ENCODE measurements at places on chromosomes 6 and 20.

DNA sequence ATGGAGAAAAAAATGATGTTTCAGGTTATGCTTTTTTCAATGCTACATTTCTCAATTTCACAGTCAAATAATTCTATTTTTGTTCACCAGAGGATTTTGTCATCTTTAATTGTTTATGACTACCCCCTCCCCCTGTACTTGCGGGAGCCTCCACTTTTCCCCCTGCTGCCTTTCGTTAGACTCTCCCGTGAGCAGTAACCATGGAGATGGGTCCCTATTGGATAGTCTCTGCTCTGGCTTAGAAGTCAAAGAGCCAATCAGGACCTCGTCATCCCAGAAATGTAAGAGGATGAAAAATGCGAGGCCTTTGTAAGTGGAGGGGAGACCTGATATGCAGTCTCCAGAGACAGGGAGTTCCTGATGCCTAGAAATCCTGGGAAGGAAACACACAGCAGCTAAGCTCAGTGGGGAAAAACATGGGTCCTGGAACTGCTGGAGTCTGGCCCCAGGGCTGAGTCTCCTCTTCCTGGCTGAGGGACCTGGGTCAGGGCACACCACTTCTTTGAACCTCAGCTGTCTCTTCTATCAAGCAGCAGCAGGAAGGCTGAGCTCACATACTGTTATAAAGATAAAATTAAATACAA, 298.7 kb downstream of the TSHZ2 start:
- DNase-seq: no peak

- DNase-seq: no peak
Measured at GRCh38 chr6:101392586-101393230, 800 bp upstream of the GRIK2 start.

- no peak for DNase-seq
Measured at GRCh38 chr6:160002882-160003281, 34.0 kb downstream of the IGF2R start.

GRCh38 chr6:41626917-41627316, 11.4 kb upstream of the MDFI start:
- DNase-seq: no peak

- no peak for DNase-seq
Measured at GRCh38 chr6:121076119-121076518, 258.2 kb downstream of the TBC1D32 start.

DNA sequence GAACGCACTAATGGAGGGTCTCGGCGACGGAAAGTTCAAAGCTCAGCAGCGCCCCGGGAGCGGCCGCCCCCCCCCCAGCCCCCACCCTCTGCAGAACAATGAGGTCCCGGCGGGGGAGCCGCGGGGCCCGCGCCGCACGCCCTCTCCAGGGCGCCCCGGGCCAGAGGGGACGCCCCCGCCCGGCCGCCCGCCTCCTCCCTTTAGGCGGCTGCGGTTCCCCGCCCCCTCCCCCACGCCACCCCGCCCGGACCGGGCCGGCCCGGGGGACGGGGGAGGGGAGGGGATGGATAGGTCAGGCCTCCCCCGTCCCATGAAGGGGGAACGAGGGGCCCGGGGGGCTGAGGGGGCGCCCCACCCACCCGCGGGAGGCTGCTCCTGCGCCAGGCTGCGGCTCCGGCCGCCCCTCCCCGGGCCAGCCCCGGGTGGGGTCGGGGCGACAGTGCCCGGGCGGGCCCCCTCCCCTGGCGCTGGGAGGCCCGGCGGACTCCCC, 1.5 kb downstream of the NOL4L start:
- no peak for DNase-seq
